Renal cortical epithelial cell (primary cell): ENCODE measurements at places on chromosomes 7 and 10. TPM values are rescaled to one million over a fixed set of nuclear protein-coding genes. Genes with fewer than 3 reads are reported as not detected.
A peak's percentile ranks its signal among the peaks of the same experiment; 100 is the strongest.

GRCh38 chr7:128959296-128959695 is 21.6 kb downstream of the IRF5 start:
- DNase-seq: no peak

GRCh38 chr10:116636976-116637375 is 16.2 kb downstream of the PNLIPRP2 start:
- DNase-seq: peak; percentile 9

DNA sequence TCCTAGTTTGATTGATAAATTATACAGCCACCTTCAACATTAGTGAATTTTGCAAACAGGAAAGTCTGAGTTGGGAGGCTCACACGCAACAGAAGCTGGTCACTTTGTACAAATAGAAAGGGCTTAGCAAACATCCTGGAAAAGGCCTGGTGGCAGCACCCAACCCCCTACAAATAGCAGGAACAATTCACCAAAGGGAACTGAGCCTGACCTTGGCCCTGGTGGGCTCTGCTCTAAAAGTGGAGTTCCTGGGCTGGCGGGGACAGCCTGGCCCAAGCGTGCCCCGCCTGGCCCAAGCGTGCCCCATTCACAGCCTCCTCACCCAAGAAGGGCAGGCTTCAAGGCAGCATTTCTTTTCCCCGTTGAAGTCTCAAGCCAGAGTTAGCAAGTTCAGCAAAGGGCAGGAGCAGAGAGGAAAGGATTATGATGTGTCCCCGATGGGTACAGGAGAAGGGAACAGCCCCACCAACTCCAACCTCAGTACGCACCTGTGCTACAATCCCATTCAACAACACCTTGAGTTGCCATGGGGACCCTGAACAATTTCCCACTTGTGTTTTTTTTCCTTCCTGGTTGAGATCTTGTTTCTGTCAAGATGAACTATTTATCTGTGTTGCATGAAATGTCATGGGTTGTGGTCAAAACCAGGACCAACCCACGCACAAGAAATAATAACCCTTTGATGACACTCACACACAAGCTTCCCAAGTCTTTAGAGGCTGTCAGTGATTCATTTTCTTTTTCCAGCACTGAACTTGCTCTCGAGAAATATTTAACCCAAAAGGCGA is 43.4 kb downstream of the RGS10 start:
- DNase-seq: peak; percentile 85

DNA sequence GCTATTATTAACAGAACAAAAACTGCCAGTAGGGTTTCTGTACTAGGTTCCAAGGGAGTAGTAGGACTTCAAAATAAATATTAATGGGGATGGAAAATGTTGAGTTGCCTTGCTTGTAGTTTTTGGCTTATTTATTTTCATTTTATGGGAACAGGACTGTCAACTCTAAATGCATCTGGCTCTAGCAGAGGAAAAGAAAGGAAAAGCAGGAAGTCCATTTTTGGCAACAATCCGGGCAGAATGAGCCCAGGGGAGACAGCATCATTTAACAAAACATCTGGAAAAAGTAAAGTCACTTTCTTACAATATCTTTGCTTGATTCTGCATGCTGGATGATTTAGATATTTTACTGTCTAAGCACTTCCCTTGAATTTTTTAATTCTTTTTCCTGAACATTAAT is 69.4 kb downstream of the NOC3L start:
- no peak for DNase-seq

CDC14C gene
- under 0.01 and 0.05 TPM in 2 replicates for total RNA-seq

PTPRZ1 gene
- not detected in 2 replicates for total RNA-seq

EVX1 gene
- not detected in 2 replicates for total RNA-seq

GRCh38 chr7:86407291-86407690 is 236.4 kb upstream of the GRM3 start:
- peak; percentile 32 for DNase-seq

DNA sequence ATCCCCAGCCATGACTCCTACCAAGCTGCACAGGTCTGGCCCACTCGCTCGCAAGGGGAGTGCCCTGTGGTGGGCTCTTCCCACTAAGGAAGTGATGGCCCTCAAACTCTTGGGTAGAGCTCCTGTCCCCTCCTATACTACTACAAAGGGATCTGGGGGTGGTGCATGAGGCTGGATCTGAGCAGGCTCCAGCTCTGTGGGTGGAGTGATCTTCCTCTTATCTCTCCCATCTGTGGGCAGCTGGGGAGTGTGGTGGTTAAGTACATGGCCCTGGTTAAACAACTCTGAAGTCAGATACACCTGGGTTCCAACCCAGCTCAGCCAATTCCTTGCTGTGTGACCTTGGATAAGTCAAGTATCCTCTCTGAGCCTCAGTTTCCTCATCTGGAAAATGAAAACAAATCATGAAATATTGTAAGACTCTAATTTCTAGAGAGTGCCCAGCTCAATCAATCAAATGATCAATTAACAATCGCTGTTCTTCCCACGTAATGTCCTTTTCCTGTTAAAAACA is 17.4 kb downstream of the DDIT4 start:
- no peak for DNase-seq
